Osteocyte (in vitro differentiated cells): ENCODE measurements at places on chromosomes 6 and 20.

GRCh38 chr20:41002842-41003142 is 25.8 kb upstream of the TOP1 start:
- no peak for DNase-seq

DNA sequence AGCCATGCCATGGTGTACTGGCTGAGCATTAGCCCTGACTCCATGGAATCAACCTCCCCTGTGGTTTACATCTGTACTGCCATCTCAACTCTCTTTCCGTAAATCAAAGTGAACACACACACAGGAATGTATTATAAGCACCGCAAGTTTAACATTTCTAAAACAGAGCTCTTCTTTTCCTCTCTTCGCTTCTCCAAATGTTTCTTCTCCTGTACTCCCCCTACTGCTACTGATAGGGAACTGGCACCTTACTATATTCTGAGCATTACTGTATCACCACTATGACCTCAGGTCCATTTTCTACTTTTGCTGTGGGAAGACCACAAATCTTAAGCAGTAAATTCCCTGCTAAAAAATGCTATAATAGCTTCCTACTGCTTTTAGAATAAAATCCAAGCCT is 101.2 kb downstream of the NUS1 start:
- no peak for DNase-seq

DNA sequence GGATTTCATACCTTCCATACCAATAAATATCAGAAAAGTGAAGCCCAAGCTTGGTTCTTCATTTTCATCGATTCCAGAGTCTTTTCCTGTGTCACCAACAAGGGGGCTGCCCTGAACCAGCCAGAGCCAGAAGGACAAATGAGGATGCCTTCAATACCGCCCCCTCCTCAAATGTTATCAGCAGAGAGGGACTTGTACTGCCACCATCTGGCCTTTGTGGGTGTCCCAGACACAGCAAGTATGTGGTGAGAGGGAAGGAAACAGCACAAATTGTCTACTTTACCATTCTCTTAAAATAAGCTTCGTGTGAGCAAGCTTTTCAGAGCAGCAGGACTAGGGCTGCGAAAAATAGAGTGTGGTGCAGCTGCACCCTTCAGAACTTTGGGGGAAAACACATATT is 165.3 kb downstream of the SOBP start:
- no peak for DNase-seq

- DNase-seq, result no peak
These were observed 14.8 kb downstream of the MDFI start for GRCh38 chr6:41652866-41653652.

GRCh38 chr6:81997090-81997926 is 244.8 kb upstream of the TENT5A start:
- DNase-seq, result no peak

DNA sequence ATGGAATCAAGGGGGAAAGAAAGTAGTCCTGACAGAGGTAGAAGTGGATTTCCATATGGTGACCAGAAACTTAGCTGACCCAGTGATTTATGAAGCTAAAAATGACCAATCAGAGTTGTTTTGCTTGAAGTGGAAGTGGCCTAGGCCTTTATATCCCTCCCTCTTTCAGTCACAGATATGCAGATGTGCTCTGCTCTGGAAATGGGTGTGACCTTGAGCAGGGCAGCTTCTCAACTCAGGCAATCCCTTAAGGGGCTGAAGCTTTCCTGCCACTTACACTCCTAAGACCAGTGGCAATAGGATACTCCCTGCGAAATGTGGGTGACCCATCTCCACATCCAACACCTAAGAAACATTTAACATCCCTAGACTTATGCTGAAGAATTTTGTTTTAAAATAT is 256.6 kb downstream of the EYS start:
- no peak for DNase-seq

- no peak for DNase-seq
These were observed 451.8 kb upstream of the KHDRBS2 start for GRCh38 chr6:62737792-62738191.

DNA sequence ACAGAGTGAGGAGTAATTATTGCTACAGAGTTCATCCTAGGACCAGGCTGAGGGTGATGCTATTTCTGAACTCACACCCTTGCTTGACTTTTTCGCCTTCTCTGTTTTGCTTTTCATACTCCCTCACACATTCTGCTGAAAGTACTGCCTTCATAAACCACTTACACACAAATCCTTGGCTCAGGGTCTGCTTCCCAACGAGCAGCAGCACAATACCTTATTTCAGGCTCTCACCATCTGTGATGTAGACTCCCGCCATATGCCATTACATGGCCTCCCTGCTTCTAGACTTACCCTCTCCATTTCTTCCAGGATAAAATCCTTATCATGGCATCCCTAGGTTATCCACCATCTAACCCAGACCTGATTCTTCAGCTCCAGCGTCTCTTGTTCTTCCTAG is 321.3 kb upstream of the SPTLC3 start:
- DNase-seq, result no peak
